ENCODE measurements at places on chromosomes 5 and 9.

- DNase-seq, result no peak
These were observed 94.6 kb upstream of the HMHB1 start for GRCh38 chr5:143717400-143717799.

DNA sequence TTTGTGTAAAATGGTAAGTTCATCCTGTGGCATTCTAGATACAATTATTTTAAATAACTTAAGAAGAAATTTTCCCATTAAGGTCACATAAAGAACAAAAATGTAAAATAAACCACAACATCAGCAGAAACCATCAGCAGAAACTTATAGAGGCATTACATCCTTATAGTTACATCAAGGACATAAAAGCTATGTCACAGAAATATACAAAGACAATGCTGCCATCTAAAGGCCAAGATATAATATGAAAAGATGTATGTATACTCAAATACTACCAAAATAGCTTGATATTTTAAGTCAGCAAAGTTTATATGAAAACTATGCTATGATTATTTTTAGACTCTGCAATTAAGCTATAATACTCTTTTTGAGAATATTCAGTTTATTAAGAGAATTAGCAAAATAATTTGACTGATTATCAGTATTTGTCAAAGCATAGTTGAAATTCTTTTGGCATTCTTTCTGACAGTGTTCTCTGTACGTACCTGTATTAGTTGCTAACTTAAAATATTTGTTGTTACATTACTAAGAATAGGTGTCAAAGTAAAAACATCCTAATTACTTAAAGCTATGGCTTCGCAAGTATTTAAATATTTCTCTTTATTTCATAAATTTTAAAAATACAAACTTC lies 36.2 kb downstream of the FBXL17 start:
- no peak for DNase-seq

DNA sequence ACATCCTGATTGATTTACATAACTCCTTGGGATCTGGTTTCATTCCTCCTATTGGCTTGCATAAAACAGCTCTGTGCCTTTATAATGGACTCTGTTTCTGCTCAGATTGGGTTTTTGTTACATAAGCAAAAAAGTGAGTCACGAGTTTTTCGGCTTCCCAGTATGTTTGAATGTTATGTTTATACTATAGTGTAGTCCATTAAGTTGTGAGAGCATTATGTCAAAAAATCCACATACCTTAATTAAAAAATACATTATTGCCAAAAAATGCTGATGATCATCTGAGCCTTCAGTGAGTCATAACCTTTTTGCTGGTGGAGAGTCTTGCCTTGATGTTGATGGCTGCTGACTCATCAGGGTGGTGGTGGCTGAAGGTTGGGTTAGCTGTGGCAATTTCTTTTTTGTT lies 144.6 kb downstream of the CCDC171 start:
- no peak for DNase-seq

GRCh38 chr5:97142521-97143254 lies at the start of gene LIX1:
Gene LIX1 (minus strand): TSS chr5:97142611. CDS start chr5:97142576, 35 bp downstream.
- no peak for DNase-seq

DNA sequence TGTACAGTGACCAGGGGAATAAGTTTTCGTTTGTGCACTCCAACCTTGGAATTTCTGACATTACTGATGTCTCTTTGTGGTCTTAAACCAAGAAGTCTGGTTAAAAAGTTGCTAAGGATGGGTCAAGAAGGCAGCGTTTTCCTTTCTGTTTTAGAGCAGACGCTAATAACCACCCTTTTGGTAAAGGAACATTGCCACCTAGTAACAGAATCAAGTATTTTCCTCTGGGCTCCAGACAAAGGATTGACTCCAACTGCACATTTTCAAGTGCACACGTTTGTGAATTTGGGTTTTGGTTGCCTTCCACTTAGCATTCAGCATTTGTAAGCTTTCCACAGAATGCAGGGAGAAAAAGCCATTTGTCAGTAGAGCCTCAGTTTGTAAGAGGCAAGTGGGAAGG lies 22.2 kb upstream of the CEP78 start:
- no peak for DNase-seq

Data from sigmoid colon (tissue), 7 donors.